ENCODE measurements at places on chromosomes 7 and 10.

DNA sequence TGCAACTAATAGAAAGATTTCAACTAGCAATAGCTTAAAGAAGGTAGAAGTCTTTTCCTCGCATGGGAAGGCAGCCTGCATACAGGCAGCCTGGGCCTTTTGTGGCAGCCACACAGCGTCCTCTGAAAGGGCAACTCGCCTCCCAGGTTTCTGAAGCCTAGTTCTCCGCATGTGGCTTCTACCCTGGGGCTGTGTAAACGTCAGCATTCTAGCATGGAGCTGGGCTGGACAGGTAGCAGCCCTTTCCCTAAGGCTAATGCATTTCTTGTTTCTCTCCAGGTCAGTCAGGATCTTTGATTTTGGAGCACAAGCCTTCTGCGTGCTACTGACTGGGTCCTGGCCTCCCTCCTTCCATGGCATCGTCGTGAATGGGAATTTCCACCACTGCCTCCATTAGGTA, 23.8 kb upstream of the SEC61G start:
- no peak for DNase-seq

GRCh38 chr7:26192485-26193087, 8.0 kb downstream of the HNRNPA2B1 start:
- DNase-seq = no peak

DNA sequence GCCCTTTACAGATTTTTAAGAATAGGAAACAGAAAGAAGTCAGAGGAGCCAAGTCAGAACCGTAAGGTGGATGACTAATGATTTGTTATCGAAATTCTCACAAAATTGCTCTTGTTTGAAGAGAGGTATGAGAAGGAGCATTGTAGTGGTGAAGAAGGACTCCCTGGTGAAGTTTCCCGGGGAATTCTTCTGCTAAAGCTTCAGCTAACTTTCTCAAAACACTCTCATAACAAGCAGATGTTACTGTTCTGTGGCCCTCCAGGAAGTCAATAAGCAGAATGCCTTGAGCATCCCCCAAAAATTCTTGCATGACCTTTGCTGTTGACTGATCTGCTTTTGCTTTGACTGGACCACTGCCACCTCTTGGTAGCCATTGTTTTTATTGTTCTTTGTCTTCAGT, 152.9 kb downstream of the HGF start:
- peak; percentile 73 for DNase-seq

DNA sequence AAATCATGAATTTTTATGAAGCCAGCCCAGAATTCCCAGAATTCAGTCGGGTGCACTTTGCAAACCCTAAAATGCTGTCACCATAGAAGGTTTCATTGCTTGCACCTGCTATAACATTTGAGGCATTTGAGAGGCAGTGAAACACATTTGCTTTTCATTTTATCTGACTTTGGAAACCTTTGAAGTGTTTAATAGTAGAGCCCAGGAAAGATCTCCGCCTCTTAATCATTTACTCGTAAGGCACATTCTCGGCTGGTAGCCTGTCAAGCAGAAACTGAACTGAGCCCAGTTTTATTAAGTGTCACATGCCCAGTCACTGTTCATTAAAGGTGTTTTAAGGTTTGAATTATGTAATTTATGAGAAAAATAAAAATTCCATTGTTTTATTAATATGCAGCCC, 247.6 kb downstream of the EMX2 start:
- DNase-seq = no peak

GRCh38 chr7:22433710-22434460, 66.1 kb downstream of the STEAP1B start:
- DNase-seq = peak; percentile 17

DNA sequence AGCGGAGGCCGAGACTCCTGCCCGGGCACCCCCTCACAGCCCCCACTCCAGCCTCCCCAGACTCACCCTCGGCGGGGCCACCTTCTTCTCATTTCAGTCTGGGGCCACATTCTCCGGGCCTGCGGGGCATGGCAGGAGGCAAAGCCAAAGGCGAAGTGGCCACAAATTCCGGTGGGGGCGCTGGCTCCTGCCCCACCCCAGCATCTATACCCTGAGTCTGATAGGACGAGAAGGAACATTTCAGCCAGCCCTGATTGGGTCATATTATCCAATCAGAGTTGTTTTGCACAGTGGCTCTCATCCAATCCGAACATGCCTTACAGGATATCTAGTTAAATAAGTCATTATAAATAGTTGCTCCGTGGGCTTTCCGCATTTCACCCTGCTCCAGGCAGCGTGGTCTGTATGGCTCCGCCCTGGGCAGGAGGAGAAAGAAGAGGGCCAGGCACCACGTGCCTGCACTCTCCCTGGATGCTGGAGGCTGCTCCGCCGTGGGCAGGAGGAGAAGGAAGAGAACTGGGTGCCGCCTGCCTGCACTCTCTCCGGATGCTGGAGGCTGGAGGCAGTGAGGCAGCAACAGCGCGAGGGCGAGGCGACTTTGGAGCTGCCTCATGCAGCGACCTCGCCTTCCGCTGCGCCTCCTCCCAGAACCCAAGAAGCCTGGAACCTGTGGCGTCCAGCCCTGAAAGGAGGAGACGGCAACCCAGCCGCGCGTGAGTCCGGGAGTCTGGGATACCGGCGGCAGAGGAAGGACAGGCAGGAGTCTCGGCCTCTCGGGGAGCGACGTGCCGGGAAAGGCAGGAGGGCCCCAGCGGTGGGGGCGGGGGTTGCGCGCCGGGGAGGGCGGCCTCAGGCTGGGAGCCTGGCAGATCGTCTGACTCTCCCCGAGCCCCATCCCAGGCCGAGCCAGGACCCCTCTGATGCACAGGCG, 162.9 kb downstream of the ZNF33B start:
- no peak for DNase-seq

DNA sequence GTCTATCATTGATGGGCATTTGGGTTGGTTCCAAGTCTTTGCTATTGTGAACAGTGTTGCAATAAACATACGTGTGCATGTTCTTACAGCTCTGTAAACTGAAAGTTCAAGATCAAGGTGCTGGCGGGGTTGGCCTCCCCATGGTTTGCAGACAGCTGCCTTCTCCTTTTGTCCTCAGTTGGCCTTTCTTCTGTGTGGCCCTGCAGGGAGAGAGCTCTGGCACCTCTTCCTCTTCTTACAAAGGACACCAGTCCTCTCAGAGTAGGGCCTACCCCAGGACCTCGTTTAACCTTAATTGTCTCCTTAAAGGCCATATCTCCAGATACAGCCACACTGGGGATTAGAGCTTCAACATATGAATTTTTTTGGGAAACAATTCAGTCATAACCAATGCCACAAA, 462.7 kb downstream of the TCERG1L start:
- no peak for DNase-seq

GRCh38 chr7:66683770-66684123, 55.1 kb downstream of the KCTD7 start:
- DNase-seq = no peak

GRCh38 chr10:116268976-116269375, 4.0 kb downstream of the GFRA1 start:
- DNase-seq = no peak

- no peak for DNase-seq
Observed at GRCh38 chr10:69209787-69210484, 10.2 kb upstream of the HKDC1 start.

- DNase-seq = no peak
Observed at GRCh38 chr10:133567119-133567518, 1.7 kb upstream of the SYCE1 start.

DNA sequence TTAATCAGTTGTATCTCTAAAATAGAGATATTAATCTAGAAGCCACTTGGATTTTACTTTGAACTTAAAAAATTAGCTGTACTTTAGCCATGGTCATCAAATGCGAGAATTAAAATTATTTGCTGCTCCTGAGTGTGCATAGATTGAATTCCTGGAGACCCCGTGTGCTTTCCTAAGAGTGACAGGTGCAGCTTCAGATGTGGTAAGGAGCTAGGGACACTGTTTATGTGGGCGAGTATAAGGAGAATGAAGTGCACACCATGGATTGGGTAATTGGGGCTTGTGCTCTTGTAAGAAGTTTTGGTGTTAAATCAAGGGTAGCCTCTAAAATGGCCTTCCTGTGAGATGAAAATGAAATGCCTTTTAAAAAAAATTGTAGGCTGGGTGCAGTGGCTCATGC, 9.8 kb downstream of the PLCE1 start:
- no peak for DNase-seq

DNA sequence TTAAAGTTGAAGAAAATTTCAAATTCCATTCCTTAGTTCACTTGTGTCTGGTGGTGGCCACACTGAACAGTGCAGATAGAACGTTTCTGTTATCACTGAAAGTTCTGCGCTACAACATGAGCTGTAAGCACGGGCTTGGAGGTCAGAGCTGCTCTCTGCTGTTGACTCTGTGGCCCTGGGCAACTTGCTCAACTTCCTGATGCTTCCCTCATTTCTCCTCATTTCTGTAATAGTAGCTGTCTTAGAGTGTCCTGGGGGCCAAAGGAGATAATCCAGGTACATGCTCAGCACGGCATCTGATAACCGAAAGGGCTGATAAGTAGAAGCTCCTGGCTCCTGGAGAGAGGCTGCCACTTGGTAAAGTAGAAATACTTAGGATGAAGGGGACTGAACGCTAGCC, 92.3 kb upstream of the DUSP5 start:
- DNase-seq = no peak

DNA sequence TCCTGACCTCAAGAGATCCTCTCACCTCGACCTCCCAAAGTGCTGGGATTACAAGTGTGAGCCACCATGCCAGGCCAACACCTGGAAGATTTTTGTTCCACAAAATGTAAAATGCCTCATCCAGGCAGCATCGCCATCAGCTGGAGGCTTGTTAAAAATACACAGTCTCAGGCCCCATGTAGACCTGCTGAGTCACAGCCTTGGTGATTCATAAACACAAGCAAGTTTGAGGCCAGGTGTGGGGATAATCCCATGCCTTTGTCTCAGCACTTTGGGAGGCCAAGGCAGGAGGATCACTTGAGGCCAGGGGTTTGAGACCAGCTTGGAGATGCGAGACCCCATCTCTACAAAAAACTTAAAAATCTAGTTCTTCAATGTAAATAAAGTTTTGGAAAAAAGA, 49.1 kb upstream of the FOXK1 start:
- no peak for DNase-seq

- no peak for DNase-seq
Observed at GRCh38 chr10:32744321-32744720, 213.7 kb downstream of the ITGB1 start.

DNA sequence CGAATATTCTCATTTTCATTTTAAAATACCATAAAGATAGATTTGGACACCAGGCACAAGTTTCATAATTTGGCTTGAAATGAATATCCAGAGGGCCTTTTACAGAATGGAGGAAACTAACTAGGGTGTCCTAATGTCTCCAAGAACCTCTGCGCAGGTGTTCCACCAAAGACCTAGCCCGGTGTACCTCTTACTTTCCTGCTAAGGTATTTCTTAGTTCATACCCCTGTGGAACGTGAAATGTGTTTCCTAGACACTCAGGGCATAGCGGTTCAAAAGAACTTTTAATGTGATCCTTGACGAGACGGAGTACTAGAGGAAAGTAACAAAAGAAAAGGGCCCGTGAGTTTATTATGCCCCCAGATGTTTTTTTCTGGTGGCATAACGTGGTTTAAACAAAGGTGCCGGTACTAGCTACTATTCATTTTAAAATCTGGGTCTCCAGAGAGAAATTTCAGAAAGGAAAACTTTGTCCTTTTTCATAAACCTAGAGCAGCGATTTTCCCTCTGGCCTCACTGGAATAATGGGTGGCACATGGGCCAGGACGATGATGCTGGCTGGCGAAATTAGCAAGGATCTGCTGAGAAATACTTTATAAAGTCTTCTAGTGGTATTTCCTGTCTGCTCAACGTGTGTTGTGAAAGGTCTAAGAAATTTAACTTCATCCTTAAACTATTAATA, 1.4 kb downstream of the APBB1IP start:
- DNase-seq = no peak

GRCh38 chr7:12699299-12699698, 11.9 kb downstream of the ARL4A start:
- no peak for DNase-seq

DNA sequence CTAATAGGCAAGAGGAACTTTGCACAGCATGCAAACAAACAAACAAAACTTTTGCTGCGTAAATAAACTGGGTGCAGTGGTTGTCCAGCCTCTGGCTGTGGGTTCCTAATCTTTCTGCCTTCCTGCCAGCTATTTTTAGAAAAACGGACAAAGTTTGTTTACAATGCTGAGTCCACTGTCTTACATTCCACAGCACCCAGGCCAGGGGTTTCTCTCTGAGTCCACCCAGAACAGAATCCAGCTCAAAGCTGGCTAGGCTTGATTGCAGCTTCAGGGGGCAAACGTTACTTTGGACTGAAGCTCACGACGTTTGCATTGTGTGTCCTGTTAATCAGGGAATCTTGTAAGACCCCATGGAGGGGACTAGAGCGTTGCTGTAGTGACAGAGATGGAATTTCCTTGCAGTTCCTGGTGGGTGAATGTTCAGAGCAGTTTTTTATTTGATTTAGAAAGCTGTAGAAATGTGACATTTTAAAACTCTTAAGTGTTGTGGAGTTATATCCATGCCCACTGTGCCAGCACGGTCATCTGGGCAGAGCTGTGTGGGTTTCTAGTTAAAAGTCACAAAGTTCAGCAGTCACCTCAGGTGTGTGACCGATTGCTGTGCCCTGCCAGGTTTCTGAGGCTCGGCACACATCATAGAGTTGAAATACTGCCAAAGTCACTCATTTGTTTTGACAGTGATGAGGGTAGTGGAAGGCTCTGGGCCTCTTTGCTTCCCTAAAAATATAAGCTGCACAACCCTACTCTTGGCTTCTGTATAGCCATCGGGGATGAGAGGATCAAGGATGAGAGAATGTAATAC, 247.0 kb downstream of the STK31 start:
- peak; percentile 12 for DNase-seq

DNA sequence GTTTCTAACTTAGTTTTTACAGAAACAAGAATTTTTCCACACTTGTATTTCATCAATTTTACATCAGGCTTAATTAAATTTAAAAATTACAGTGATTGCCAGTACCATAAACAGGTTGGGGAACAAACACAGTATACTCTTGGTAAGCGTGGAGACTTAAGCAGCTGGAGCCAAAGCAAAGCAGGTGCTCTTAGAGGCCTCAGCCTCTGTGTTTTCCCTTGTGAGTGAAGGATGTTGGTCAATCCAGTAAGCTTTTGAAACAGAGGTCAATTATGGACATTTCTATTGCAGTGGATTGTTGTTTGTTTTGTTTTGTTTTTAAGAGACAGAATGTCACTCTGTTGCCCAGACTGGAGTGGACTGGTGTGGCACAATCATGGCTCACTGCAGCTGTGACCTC, 100.6 kb upstream of the CELF2 start:
- no peak for DNase-seq

DNA sequence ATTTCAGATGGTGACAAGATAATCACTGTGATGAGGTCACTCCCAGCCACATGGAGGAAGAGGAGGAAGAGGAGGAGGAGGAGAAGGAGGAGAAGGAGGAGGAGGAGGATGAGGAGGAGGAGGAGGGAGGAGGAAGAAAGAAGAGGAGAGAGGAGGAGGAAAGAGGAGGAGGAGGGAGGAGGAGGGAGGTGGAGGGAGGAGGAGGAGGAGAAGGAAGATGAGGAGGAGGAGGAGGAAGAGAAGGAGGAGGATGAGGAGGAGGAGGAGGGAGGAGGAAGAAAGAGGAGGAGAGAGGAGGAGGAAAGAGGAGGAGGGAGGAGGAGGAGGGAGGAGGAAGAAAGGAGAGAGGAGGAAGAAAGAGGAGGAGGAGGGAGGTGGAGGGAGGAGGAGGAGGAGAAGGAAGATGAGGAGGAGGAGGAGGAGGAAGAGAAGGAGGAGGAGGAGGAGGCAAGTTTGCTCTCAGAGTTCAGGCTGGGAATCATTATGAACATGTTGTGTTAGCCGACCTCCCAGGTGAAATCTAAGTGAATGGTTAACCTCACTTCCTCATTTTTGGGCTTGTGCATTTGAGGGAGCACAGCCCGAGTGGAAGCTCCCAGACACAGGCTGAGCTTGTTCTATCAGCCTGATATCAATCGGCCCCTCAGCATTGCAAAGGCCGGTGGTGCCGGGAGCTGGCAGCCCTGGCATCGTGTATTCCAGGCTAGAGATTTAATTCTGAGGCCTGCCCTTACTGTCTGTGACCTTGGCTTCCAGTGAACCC, 236.2 kb upstream of the PITRM1 start:
- no peak for DNase-seq

Measured in smooth muscle cell of the brain vasculature (primary cell).